ENCODE measurements at places on chromosomes 2 and 18.

DNA sequence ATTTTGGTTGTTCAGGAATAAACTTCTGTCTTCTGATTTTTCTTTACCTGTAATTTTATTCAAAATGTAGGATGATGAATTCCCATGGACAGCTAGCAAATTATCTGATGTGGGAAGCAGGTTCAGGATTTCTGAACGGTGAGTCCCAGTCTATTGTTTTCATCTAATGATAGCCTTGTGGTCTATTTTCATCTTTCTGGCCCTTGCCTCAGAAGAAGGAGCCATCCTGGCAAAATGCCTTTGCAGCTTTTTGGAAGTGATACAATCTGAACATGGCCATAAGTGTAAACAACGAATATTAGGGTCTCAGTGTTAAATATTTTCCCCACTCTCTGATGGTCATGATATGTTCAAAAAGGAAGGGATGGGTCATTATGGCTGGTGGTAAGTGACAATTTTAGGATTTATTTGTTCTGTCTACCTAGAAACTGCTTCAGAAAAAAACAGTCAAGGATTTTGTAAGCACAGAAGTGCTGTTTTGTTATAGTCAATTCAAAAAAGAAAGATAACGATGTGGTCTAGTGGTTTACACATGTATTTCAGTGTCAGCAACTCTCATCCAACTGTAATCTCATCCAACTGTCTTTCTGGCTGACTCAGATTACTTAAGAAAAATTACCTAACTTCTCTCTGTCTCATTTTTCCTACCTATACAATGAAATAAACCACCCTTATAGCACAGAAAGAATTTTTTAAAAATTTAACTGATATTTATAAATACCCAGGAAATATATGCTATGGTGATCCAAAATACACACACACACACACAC is 272.6 kb upstream of the ERBB4 start:
- no peak for DNase-seq

DNA sequence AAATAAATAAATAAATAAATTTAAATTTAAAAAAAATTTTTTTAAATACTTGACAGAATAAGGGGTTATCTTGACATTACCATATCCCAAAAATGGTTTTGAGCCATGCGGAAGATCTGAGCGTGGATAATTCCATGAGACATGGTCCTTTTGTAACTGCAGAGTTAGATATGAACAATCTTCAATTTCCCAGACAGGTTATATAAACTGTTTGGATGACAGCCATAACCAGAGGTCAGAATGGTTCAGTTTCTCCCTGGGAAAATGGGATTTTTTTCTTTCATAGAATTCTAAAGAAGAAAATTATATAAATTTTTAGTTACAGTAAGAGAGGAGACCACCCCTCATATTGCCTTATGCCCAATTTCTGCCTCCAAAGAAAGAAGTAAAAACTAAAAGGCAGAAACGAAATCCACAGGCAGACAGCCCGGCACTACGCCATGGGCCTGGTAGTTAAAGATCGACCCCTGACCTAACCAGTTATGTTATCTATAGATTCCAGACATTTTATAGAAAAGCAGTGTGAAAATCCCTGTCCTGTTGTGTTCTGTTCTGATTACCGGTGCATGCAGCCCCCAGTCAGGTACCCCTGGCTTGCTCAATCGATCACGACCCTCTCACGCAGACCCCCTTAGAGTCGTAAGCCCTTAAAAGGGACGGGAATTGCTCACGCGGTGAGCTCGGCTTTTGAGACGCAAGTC is 3.0 kb downstream of the GALM start:
- no peak for DNase-seq

DNA sequence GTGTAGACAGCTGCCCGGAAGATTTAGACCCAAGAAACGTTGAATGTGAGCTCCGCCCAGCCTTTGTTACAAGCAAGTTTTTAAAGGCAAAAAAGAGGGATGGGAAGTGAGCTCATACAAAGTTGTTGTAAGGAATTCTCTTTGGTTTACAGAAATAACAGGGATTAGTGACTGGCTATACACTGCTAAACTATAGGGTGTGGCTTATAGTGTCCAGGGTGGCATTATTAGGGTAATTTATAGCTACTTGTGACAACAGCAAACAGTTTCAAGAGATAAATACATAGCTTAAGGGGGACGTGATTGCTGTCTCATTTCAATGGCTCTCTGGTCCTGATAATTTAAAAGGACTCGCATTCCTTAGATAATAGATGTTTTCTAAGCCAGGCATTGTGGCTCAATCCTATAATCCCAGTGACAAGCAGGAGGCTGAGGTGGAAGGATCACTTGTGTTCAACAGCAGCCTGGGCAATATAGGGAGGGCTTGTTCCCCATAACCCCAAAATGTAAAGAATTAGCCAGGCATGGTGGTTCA is 66.5 kb upstream of the TGIF1 start:
- DNase-seq = no peak

GRCh38 chr18:44700652-44701051 is 20.0 kb downstream of the SETBP1 start:
- no peak for DNase-seq

GRCh38 chr2:62472312-62472711 is 33.7 kb downstream of the TMEM17 start:
- DNase-seq = no peak

- no peak for DNase-seq
Measured at GRCh38 chr18:46298511-46298910, 194.3 kb downstream of the HAUS1 start.

DNA sequence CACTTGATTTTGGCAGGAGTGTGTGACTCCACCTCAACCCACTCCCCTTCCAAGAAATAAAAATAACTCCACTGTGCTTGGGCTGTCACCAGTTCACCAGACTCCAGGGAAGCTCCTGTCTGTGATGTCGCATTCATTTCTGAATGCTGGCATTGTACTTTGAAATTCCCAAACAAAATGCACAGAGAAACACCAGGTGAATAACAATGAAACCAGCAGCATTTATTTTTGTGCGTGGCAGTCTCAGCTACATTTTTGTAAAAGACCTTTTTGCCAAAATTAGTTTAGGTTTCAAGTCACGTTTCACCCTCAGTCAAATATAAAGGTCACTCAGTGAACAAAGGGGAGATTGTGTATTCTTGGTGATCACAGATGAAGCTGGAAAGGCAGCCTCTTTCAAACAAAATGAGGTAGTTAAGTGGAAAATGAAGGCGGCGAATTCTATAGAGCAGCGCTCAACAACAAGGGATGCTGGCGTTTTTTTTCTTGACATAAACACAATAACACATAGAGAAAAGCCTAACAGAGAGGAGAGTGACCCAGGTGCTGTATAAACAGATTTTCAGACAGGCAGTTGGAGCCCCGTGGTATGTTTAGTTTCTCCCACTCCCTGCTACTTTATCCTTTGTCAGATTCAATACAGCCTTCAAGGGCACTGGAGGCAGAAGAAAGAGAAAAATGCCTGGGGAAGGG is 210.3 kb upstream of the GCFC2 start:
- no peak for DNase-seq

DNA sequence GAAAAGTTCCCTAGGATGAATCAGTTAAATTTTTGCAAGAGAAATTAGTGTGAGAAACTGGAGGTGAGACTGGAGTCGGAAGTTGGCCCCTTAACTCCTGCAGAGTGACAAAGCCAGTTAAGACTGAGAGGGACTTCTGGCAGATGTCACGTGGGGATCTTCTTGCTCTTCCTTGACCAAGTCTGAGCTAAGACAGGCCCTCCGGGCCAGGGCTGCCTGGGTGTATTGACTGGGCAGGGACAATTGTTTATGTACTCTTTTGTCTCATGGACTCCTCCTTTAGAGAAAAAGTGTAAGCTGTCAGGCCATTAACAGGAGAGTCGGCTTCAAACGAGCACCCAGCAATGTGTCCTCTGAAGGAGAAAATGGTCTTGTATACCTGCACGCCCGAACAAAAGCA is 48.6 kb upstream of the RALBP1 start:
- no peak for DNase-seq

GRCh38 chr2:156005999-156006712 is 326.4 kb downstream of the NR4A2 start:
- DNase-seq = no peak

GRCh38 chr18:44579028-44579702 is 101.5 kb upstream of the SETBP1 start:
- no peak for DNase-seq

GRCh38 chr2:105254531-105255210 is 13.1 kb downstream of the GPR45 start:
- no peak for DNase-seq

GRCh38 chr2:155574941-155575340 is 757.6 kb downstream of the NR4A2 start:
- no peak for DNase-seq

- DNase-seq = no peak
Measured at GRCh38 chr2:229409751-229410181, 138.7 kb upstream of the PID1 start.

GRCh38 chr2:126748929-126749518 is 93.1 kb downstream of the GYPC start:
- DNase-seq = no peak

GRCh38 chr2:55048508-55049042 is 1.7 kb downstream of the RTN4 start:
- DNase-seq = no peak

DNA sequence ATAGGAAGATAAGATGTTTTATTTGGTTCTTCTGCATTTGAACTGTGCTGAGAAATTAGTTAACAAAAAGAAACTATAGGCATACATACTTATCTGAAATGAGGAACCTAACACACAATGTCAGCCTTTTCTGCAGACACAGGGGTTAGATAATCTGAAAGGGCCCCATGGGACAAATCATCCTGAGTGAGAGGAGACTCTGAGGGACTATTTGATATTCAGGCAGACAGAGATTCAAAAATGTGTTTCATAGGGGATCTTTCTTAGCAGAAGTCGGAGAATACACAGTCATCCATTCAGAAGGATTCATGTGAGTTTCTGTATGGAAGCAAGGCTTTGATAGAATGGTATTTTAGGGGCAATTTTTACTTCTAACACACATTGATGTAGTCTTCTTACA is 79.1 kb downstream of the NCKAP5 start:
- no peak for DNase-seq

GRCh38 chr18:10060841-10061240 is 147.0 kb downstream of the VAPA start:
- DNase-seq = no peak

DNA sequence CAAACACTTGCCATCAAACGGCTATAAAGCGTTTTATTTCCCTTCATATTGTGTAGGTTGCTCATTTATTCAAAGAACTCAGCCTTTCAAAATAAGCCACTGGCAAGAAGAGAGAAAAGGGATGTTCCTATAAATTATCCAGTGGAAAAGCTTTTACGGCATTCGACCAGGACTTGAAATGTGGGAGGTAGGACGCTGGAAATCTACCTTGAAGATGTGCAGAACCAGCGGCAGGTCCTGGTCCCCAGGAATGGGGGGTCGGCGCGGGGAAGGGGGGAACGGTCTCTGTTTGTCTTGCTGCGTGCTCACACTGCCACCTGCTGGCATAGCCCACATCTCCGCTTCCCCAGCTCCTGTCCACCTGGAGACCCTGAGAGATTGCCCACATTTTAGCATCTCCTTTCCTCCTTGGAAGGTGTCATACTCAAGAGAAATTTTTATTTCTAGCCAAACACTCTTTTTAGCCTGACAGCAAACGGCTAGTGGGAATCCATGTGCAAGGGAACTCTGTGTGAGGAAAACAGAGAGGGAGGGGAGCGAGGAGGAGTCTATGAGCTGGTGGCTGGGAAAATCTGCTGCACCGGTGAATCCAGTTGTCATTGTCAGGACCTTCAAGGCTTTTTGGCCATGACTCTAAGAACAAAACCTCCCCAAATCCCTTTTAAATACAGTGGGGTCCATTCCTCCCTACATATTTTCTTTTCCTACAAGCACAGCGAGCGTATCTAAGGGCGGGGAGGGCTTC is 349.0 kb upstream of the PKDCC start:
- no peak for DNase-seq

DNA sequence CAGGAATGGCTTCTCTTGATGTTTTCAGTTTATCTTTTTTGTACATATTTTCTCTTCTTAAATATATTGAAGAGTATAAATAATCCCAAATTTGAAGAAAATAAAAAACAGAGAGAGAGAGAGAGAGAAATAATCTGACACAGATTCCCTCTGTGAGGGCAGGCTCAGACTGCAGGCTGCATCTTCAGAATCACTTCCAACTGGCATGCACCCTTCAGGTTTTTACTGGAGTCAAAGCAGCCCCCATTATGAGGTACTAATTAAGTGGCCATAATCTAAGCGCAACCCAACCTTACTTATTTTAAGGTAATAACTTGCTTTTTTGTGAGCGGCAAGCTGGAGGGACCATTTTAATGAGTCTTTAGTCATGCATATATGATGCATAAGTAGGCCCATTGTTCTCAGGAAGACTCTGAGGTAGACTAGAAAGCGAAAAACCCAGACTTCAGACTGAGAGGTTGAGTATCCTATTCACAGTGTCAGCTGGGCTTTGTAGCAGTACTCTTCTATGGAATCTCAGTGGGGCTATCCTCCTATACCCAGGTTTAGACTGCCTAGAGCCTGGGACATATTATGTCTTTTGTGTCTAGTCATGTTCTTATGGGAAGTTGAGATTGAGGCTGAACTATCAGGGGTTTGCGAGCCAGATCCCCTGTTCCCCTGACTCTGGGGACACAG is 167.4 kb downstream of the SP3 start:
- DNase-seq = no peak

- DNase-seq = no peak
Measured at GRCh38 chr18:25399554-25399953, 47.6 kb upstream of the ZNF521 start.

GRCh38 chr2:182980115-182980514 is 58.1 kb downstream of the NCKAP1 start:
- DNase-seq = no peak

GRCh38 chr2:207405150-207405549 is 124.6 kb upstream of the CREB1 start:
- no peak for DNase-seq

- no peak for DNase-seq
Measured at GRCh38 chr2:227615906-227616305, 1.3 kb upstream of the SCYGR3 start.
